ENCODE measurements at places on chromosomes 3 and 15. TPM values are rescaled to one million over a fixed set of nuclear protein-coding genes. Genes with fewer than 3 reads are reported as not detected.

Gene TMEM41A
- total RNA-seq: 12.1 TPM

Gene ECE2
- not detected for total RNA-seq

Gene PP2D1
- not detected for total RNA-seq

Gene RETNLB
- total RNA-seq: not detected

Gene CELSR3
- total RNA-seq: 0.49 TPM
